ENCODE measurements at places on chromosomes 16 and 17.

DNA sequence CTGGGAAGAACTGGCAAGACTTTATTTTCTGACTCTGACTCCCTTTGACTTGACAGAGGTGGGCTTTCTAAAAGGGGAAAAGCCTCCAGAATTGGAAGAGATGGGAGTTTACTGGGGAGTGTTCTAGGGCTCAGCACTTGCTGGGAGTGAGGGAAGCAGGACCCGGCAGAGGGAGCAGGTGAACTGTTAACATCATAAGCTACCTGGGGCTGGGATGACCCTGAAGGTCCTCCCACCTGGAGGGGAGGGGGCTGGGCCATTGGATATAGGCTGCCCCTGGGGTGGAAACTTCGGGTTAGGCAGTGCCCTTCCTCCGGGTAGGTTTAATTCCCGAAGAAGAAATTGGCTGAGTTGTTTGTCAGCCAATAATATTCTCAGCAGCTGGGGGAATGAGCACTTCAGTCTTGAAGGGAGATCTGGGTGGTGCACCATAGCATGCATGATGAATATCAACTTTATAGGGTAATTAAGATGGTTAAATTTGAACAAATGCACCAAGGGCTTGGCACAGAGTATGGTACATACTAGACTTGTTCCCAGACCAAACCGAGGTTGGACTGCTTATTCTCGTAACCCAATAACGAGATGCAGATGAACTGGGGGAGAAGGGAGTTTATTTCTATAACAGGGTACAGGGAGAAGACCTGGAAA is 337.0 kb downstream of the HAPSTR1 start:
- DNase-seq = no peak

DNA sequence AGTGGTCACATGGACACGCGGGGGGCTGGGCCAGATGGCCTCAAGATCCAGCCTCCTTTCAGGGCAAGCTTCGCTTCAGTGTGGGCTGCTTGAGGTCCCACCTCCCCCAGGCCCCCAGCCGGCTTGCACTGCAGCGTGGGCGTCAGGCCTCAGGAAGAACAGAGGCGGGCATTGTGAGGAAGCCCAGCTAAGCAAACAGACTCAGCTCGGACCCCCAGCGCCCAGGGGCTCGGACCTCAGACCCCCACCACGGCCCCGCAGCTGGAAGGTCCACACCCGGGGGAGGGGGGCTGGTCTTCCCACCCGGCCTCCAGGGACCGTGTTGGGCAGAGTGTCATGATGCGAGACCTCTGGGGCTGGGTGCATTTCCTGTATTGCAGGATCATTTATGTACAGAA is 24.7 kb upstream of the ZNF469 start:
- DNase-seq = no peak

DNA sequence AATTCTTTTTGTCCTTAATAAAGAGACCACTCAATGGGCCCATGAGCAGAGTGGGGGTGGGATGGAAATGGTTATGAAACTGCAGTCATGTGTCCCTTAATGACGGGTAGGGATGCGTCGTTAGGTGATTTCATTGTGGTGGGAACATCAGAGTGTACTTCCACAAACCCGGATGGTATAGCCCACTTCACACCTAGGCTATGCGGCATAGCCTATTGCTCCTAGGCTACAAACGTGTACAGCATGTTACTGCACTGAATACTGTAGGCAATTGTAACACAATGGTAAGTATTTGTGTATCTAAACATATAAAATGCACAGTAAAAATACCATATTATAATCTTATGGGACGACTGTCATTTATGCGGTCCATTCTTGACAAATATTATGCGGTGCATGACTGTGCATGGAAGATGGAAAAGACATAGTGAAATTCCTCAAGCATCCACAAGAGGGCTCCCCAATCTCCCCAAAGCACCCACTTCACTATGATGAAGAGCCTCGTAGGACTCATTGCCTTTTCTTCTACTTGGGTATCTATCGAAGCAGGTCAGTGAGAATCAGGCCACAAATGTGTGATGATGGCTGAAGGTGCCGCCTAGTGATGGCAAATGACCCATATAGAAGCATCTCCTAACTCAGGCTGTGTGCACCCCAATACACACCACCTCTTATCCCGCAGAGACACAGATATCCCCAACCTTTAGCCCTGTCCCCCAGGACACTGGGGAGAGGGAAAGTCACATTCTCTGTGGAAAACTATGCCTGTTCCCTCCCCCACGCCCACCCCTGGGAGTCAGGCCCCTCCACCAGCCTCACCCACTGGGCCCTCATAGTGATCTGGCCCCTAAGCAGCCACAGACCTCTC is 43.5 kb downstream of the TBX21 start:
- DNase-seq = peak; percentile 71

- no peak for DNase-seq
Measured at GRCh38 chr16:3121851-3122467, 9.6 kb downstream of the ZNF205 start.

DNA sequence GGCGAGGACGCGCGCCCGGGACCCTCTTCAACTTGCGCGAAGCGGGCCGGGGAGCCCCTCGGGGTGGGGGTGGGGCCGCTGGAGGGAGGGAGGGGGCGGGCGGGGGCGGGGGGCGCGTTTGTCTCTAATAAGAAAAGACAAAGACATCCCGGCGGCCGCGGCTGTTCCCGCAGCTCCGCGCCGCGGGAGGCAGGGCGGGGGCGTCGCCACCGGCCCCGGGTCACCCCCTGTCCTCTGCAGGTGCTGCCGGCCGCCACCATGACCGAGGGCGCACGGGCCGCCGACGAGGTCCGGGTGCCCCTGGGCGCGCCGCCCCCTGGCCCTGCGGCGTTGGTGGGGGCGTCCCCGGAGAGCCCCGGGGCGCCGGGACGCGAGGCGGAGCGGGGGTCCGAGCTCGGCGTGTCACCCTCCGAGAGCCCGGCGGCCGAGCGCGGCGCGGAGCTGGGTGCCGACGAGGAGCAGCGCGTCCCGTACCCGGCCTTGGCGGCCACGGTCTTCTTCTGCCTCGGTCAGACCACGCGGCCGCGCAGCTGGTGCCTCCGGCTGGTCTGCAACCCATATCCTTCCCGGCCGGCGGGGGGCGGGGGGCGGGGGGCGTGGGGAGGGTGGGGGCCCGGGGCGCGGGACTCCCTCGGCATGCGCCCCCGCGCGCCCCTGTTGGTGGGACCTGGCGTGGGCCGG is 714 bp downstream of the CACNA1H start:
- no peak for DNase-seq

DNA sequence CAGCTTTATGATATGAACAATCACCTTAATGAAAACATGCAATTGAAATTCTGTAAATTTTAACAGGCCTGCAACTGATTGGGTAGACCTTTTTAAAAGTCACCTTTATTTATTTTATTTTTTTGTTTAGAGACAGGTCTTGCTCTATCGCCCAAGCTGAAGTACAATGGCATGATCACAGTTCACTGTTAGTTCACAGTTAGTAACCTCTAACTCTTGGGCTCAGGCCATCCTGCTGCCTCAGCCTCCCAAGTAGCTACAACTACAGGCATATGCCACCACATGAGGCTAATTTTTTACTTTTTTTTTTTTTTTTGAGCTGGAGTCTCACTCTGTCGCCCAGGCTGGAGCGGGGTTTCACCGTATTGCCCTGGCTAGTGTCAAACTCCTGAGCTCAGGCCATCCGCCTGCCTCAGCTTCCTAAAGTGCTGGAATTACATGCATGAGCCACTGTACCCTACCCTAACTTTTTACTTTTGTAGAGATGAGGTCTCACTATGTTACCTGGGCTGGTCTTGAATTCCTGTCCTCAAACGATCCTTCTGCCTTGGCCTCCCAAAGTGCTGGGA is 28.0 kb downstream of the AP1G1 start:
- DNase-seq = no peak

DNA sequence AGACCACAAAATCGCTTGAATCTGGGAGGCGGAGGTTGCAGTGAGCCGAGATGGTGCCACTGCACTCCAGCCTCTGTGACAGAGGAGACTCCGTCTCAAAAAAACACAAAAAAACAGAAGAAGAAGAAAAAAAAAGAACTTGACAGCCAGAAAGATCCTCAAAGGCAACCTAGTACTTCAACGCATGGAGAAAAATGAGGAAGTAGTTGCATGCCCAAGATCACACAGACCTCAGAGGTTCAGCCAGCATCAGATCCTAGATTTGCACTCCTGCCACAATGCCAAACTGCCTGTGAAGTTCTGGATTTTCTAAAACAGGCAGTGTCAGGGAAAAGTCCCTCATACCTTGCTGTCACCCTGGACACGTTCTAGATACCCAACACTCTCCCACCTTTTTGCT is 1.5 kb downstream of the ATPAF2 start:
- DNase-seq = no peak

GRCh38 chr16:90055371-90055770 is 21.8 kb downstream of the PRDM7 start:
- no peak for DNase-seq

All from HuH-7.5 (cell line).